ENCODE measurements at places on chromosomes 7 and 10.

DNA sequence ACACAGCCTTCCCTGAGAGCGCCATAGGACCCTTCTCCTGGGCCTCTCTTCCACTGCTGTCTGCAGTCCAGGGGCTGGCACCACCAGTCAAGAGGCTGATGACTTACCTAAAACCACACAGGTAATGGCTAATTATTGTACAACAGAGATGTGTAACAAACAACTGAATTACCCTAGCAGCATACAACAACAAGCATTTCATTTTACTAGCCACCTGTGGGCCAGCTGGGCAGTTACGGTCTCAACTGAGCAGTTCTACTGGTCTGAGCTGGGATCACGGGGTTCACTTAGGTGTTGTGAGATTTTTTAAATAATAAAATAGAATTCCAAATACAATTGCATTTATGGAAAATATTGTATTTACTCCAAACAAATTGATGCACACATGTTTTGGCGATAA, 431.9 kb downstream of the TNS3 start:
- no peak for DNase-seq

DNA sequence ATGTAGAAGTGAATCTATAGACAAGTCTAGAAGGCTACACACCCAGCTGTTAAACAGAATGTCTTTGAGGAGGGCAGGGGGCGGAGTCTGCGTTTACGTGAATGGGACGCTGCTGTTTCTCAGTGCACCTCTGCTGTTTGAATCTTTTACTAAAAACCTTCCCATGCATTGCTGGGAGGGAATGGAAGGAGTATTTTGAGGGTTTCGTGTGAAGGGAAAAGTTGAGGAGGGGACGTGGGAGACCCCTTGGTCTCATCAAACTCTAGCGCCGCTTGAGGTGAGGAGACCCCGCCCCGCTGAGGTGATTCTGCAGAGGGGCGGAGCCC, 492 bp upstream of the VCL start:
- no peak for DNase-seq

DNA sequence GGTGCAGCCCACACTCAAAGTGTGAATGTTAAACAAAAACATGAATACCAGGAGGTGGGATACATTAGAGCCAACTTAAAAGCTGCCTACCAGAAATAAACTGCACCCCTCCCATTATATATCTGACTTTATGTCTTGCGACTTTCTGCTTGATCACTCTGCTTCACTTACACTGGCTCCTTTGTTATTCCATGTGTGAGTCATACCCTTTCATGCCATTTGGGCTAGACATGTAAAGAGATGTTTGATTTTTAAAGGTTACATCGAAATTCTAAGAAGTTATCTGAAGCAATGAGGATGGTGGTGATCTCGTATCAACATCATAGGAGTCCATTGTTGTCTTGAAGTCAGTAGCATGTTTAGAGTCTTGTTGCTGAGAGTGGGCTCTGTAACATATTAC, 31.6 kb upstream of the ETV1 start:
- DNase-seq: no peak

DNA sequence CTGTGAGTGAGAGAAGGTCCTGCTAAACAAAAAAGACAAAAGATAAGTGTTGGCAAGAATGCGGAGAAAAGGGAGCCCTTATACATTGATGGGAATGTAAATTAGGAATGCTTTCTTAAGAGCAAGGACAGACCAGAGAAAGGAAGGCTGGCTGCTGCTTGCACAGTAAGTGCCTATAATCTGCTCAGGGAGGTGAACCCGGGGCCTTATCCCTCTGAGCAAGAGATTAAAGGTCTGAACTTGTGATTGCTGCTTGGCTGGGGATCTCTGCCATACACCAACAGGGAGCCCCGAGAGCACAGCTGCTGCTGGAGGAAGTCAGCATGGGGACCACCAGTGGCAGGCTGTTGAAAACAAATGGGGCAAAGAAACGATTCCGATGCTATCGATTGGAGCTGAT, 32.0 kb upstream of the CRTAC1 start:
- DNase-seq: no peak

GRCh38 chr7:23334482-23335056, 35.4 kb downstream of the MALSU1 start:
- DNase-seq: no peak

DNA sequence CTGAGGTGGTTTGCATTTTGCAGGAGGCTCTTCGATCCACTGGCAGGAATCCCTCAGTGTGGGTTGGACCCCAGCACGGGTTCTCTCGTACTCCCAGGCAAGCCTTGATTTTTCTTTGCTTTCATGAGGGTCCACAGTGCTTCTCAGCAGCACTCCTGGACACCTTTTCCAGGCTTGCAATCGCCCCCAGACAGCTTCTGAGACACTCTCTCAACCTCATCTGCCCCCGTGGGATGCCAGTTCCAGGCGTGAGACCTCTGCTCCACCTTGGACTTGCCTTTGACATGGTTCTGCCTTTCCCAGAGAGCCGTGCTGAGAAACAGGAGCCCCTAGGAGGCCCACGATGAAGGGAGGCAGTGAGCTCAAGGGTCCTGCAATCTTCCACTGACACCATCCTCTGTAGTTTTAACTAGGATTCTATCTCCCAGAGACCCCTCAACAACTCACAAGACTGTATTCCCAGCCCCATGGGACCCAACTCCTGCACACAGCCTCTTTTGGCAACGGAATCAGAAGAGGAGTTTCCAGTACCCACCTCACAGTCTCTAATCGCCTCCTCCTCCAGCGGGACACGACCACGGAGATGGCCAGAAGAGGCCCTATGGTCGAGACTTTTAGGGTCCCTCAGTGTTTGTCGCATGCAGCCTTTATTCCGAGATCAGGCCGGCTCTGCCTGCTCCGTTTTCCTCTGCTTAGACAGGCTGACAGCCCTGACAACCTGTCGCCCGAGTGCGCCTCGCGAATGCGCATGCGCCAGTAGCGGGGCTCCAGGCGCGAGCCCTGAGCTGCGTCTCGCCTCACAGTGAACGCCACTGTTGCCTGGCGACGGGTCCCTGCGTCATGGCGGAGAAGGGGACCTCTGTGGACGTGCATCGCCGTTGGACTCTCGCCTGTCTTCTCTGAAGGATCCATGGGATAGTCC, 26.0 kb upstream of the ZNF273 start:
- DNase-seq: peak; percentile 56

DNA sequence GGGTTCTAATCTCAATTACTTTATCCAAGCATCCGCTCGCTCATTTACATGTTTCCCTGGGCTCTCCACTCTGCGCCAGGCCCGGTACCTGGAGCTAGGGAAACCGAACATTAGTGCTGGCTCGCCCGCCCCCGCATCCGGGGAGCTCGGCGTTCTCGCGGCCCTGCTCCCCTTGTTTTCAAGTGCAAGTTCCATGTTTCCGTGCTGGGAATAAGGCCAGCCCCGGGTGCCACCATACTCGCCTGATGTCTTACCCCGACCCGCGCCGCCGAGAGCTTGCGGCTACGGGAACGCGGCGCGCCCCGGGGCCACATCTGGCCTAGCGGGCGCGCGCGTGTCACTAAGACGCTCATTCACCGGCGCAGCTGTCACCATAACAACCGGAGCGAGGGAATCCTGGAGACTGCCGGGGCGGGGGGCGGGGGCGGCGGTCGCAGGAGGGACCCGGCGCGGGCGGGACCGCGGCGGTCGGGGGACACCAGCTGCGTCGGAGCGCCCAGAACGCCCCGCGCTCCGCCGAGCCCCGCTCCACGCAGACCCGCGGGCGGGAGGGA, at the start of gene NEURL1:
TSS of gene NEURL1 (plus strand) at position 344 of the 554 bp plus-strand sequence. CDS start 683 bp downstream, outside the sequence.
- DNase-seq: peak; percentile 33

- no peak for DNase-seq
Observed at GRCh38 chr10:131358741-131359442, 47.4 kb upstream of the TCERG1L start.

DNA sequence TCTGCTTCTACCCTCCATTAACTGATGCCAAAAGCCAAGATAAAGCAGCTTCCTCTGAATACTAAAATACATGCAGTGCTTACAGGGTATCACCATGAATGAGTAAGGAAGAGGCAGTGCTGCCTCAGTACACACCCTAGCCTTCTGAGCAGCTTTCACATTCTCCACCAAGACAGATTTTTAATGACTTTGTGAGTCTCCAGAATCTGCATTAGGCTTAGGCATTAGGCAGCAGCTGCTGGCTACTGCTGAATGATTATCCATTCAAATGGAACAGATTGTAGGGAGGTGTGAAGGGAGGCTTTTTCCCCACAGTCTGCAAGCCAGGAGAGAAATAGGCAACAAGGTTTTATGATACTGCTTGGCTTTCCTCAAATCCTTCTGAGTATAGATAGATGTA, 1226.7 kb upstream of the LRRN3 start:
- DNase-seq: no peak

DNA sequence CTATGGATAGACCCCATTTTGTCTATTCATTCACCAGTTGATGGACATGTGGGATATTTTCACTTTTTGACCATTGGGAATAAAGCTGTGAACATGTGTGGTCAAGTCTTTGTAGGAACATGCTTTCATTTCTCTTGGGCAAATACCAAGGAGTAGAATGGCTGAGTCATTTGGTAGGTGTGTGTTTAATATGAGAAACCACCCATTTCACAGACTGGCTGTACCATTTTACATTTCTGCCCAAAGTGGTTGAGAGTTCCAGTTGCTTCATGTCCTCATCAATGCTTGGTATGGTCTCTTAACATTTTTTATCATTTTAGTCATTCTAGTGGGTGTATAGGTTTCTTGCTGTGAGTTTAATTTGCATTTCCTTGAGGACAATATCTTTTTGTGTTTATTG, 124.9 kb upstream of the RHEB start:
- DNase-seq: no peak

Measured in mucosa of descending colon (tissue), 3 donors.